ENCODE measurements at places on chromosomes 7 and 10.

DNA sequence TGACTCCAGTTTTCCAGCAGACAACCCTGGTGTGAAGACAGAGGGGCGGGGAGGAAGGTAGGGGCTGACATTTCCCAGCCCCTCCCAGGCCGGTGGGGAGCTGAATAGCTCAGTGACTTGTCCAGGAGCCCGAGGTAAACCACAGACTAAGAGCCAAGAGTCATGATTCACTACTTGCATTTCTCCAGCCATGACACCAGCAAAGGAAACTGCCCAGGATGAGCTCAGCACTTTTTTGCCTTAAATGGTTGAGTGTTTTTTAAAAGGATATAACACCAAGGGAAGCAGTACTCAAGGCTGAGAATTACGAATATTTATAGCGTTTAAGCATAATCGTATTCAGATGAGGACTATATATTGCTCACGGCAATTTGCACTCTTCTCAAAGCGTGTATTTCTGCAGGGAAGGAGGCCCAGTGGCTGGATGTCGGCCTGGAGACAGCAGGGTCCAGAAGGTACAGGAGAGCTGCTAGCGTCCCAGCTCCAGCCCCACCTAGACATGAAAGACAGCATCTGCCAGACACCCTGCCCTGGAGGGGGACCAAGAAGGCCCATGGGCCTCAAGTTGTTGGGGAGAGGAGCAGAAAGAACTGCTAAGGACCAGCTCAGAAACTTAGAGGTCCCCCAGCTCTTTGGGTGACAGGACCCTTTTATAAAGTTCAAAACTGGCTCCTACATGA is 141.4 kb downstream of the GRID1 start:
- DNase-seq: no peak

DNA sequence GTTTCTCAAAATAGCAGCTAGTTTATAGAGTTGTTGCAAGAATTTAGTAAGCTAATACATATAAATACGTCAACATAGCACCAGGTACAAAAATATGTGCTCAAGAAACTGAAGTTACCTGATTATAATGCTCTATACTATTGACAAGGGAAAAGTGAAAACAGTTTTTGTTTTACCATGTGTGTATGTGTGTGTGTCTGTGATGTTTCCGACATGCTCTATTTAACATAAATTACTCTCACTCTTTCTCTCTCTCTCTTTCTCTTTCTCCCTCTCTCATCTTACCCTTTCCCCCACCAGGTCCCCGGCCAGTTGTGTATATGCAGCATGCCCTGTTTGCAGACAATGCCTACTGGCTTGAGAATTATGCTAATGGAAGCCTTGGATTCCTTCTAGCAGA is 4.3 kb downstream of the LIPN start:
- DNase-seq: no peak

DNA sequence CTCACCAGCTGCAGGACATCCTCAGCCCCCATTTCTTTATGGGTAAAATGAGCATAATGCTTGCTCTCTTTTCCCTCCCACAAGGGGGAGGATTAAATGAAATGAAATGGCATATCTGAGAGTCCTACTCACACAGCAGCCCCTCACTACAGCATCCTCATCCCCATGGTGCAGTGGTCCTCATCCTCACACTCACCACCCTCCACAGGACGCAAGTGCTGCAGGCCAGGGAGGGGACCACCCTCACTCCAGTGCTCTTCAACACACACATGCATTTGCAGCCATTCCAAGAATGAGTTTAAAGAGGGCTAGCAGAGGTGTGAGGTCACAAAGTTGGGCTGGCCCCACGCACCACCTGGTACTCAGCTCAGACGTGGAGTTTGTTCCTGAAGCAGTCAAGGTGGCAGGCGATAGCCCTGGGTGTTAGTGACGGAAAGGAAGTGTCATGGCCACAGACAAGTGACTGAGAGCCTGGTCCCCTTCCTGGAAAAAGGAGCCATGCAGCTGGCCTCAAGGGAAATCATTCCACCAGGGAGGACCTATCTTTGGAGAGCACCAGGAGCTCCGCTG is 234.0 kb downstream of the TNS3 start:
- DNase-seq: no peak

DNA sequence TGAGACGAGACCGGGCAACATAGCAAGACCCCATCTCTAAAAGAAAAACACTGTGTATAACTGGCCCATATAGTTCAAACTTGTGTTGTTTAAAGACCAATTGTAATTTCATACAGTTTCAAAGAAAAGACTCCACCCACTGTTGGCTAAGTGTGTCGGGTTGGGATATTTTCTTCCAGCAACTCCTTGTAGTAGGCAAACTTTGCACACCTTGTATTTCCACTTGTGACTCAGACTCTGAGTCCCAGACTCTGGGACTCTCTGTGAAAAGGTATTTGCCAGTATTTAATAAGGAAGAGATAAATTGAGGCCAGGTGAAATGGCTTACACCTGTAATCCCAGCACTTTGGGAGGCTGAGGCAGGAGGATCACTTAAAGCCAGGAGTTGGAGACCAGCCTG is 29.3 kb upstream of the RHBDD2 start:
- no peak for DNase-seq

- no peak for DNase-seq
Measured at GRCh38 chr10:98568551-98568950, 121.8 kb upstream of the HPS1 start.

GRCh38 chr7:5303591-5304505 is 21.1 kb downstream of the SLC29A4 start:
- no peak for DNase-seq

DNA sequence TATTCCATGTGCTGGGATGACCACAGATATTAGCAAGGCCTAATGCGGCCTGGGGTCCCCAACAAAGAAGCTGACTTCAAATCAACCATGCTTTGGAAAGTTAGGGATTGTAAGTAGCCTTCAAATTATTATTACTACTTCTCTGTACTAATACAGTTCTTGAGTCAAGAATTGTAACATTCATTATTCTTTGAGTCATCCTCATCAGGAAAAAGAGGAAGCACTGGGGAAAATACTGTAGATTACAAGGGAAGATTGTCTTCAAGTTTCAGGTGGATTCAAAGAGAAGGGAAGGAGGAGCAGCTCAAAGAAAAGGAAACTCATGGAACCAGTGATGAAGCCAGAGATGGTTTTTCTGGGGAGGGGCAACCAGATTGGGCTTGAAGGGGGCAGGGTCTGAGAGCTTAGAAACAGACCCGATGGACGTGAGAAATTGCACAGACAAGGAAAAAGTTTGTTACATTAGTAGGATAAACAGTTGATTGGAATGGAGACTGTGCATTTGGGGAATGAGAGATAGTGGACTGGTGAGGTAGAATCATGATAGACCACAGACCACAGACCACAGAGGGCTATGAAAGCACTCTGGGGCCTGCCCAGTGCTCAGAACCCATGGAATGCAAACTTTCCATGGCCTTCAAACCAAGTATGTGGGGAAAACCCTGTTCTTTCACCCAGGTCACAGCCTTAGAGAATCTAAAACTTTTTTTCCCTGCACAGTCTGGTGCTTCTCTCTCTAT is 209.9 kb downstream of the ZNF365 start:
- DNase-seq: peak; percentile 14
